ENCODE measurements at places on chromosomes 13 and 19.
A peak's percentile ranks its signal among the peaks of the same experiment; 100 is the strongest.

- DNase-seq = no peak
These were observed 19.9 kb downstream of the CEBPG start for GRCh38 chr19:33393286-33394005.

- DNase-seq = no peak
These were observed 132.8 kb downstream of the ENOX1 start for GRCh38 chr13:43653980-43654379.

DNA sequence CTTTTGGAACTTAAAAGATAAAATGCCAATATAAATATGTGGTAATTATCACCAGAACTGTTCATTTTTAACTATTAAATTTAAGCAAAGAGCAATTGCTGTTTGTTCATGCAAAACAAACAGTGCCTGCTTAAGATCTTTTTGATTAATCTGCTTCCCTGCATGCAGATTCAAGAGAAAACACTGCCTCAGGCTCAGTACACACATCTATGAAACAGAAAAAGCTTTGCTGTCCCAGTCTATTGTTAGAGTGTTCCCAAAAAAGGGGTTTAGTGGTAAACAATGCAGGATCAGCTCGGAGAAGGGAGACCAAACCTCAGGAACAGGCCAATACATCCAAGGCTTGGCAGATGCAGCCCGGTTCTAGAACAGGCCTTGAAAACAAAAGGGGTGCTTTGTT, 49.3 kb upstream of the TDRD3 start:
- DNase-seq = no peak

DNA sequence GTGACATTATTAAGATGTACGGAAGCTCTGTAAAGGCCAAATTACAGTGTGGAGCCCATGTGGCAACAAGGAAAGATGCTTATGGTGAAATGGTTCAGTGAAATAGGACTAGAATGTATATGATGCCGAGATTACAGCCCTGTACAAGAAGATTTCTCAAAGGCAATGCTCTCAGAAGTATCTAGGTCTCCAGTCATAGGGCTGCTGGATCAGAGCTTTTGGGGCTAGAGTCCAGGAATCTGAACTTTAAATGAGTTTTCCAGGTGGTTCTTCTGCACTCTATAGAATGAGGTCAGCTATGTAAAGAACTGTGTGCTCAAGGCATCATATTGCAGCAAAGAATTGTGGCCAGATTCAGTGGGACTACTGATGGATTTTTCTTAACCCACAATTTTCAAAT, 75.4 kb upstream of the STK24 start:
- DNase-seq = no peak

DNA sequence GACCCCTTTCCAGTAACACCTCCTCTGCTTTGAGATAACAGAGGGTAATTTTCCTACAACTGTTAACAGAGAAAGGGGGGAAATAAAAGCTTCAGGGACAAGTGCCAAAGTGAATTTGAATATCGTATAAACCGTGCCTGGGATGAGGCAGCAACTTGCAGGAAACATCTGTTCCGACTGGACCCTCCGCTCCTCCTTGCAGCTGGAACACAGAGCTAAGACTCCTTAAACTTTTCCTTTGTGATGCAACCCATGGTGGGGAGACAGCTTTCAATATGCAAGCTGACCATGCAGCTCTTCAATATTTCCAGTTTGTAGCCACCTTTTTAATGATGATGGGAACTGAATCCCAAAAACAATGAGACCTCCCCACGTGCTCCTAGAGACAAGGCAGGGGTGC, 432.6 kb downstream of the ZNF536 start:
- no peak for DNase-seq

DNA sequence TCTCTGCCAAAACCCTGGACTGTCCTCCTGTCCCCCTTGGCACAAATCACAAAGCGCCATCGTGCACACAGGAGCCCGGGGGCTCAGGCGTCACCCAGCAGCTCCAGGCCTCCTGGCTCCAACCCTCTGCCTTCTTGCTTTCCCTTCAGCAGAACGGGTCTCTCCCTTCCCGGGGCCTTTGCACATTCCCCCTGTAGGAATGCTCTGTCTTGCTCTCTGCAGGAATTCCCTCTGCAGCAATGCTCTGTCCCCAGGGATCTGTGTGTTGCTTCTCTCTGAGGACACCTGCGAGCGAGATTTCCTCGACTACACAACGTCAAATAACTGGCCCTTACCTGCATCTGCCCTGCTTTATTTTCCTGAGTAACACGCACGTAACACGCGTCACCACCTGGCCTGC, 13.3 kb upstream of the RASA3 start:
- no peak for DNase-seq

DNA sequence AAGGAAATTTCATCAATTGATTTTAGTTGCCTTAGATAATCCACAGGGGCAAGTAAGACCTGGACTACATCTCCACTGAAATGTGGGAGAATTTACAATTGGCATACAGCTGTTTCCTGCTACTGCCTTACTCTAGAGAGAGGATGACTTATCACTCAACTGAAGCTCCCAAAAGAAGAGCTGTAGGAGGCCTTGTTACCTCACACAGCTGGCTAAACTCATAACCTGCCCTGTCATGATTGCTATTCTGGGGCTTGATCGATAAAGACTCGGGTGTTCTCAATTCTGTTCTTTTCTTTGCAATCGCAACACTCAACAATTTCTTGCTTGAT, 1396.4 kb downstream of the EFNB2 start:
- DNase-seq = no peak

GRCh38 chr19:56053596-56053995, 67.0 kb downstream of the NLRP5 start:
- DNase-seq = no peak

DNA sequence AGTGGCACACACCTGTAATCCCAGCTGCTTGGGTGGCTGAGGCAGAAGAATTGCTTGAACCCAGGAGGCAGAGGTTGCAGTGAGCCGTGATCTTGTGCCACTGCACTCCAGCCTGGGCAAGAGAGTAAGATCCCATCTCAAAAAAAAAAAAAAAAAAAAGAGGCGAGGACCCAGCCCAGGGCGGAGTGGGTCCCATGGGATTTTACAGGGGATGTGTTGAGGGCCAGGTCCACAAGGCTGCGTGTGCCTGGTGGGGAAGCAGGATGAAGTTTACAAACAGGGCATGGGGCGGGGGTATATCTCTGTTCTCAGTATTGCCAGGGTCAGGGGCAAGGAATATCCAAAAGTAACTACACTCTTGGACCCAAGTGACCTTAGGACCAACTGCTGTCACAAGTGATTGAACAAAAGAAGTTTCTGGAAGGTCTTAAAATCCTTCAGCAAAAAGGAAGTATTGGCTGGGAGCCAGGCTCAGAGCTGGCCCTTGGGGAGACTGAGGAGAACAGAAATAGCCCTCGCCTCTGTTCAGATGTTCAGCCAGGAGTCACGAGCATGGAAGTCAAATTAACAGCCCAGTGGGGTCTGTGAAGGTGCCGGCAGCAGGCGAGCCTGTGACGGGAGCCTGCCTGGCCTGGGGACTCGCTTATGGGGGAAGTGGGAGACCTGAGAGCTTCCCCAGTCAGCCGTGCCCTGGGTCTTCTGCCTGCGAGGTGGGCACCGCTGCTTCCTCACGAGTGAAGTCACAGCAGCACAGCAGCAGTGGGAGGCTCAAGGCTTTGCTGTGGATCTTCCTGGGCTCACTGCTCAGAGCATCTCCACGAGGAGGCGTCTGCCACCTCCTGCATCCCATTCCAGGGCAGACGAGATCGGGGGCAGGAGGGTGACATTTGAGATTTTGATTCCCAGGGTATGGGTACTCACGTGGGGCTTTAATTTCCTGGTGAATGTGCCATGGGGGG, 6.4 kb downstream of the MYO9B start:
- DNase-seq = no peak

DNA sequence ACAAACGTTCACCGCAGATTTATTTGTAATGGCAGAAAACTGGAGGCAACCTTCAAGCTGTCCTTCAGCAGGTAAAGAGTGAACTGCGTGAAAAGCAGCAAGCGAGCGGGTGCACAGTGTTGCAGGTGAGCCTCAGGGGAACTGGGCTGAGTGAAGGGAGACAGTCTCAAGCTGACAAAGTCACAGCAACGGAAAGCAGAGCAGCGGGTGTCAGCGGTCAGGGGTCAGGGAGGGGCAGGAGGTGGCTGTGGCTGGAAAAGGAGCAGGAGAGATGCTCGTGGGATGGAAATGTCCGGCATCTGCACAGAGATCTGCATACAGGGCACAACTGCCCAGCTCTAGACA, 8.5 kb upstream of the RASA3 start:
- DNase-seq = peak; percentile 59

- no peak for DNase-seq
These were observed 87.6 kb upstream of the MBNL2 start for GRCh38 chr13:97134364-97135095.

Measured in hematopoietic multipotent progenitor cell treated with erythropoietin and hydrocortisone succinate and interleukin-3 and kit ligand, for 4 days (in vitro differentiated cells).